Fibroblast of gingiva (primary cell): ENCODE measurements at places on chromosomes 4 and X.

GRCh38 chrX:57915680-57916079 lies 5.4 kb upstream of the ZXDA start:
- DNase-seq: no peak

DNA sequence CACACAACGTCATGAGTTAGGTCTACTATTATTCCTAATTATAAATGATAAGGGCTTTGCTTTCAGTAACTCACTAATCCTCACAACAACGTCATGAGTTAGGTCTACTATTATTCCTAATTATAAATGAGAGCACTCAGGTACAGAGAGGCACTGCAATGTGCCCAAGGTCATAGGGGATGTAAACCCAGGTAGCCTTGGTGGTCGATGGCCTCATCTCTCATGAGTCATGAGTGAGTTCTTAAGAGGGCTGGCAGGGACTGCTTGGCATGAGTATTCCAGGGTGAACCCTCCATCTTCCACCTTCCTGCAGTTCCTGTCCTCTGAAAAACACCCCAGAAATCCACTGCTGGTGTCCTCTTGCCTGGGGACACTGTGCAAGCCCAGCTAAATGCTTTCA lies 317.1 kb downstream of the STK32B start:
- DNase-seq: no peak

GRCh38 chr4:112664611-112665010 lies 27.7 kb downstream of the LARP7 start:
- DNase-seq: no peak

DNA sequence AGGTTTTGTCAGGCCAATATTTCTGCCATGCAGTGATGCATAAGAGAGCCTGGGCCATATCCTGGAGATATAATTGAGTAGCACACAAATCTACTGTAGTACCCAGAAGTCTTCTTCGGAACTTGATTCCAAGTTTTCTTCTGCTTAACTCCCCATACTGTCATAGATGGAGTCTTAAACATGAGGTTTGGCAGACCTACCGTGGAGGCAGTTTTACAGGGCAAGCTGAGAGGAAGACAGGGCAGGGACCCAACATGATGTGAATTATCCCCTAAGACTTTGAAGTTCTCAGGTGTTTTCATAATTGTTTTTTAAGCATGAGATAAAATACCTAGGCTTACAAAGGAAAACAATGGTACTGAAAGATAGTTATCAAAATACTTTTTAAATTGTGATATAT lies 18.2 kb downstream of the NHSL2 start:
- no peak for DNase-seq

DNA sequence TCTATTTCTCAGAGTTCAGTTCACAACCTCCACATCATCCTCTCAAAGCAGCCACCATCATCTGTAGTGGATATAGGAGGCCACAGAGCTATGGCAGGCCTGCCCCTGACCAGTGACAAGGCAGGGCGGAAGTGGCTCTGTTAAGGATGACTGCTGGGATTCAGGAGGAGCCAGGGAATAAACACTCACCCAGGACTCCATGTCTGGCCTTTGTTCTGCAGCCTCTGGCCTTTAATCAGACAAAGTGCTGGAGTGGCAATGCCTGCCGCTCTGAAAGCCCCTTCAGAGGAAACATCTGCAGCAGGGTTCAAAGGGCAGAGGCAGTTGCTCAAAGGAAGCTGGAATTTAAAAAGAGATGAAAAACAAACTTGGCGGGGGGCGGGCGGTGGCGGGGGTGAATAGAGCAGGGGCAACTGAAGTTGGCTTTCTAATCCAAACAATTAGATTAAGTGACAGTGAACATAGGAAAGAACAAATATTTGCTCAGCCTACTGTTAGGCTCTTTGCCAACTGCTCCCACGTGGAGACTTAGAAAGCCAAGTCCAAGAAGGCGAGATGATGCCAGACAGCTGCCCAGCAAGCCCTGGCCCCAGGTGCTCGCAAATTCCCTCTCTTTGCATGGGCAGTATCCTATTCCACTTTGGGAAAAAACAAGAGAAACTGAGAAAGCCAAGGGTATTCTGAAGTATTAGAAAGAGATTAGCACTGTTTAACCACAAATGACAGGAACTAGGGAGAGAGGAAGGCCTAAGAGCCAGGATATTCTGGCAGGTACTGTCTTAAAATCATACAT lies 5.5 kb downstream of the MPP1 start:
- peak; percentile 2 for DNase-seq

DNA sequence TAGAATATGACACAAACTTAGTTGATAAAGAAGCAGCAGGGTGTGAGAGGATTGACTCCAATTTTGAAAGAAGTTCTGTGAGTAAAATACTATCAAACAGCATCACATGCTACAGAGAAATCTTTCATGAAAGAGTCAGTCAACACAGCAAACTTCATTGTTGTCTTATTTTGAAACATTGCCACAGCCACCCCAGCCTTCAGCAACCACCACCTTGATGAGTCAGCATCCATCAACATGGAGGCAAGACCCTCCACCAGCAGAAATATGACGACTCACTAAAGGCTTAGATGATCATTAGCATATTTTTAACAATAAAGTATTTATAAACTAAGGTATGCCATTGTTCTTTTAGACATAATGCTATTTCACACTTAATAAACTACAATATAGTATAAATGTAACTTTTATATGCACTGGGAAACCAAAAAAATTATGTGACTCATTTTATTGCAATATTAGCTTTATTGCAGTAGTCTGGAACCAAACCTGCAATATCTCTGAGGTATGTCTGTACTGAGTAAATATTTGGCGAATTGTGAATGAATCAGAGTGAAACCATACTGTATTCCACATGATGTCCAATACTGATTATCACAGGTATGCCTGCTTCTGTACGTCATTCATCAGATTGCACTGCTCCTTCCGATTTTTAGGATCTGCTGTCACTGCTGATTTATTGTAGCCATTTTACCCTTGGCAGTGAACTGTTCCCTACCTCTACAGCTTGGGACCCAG lies 11.6 kb downstream of the FRMPD4 start:
- DNase-seq: no peak

DNA sequence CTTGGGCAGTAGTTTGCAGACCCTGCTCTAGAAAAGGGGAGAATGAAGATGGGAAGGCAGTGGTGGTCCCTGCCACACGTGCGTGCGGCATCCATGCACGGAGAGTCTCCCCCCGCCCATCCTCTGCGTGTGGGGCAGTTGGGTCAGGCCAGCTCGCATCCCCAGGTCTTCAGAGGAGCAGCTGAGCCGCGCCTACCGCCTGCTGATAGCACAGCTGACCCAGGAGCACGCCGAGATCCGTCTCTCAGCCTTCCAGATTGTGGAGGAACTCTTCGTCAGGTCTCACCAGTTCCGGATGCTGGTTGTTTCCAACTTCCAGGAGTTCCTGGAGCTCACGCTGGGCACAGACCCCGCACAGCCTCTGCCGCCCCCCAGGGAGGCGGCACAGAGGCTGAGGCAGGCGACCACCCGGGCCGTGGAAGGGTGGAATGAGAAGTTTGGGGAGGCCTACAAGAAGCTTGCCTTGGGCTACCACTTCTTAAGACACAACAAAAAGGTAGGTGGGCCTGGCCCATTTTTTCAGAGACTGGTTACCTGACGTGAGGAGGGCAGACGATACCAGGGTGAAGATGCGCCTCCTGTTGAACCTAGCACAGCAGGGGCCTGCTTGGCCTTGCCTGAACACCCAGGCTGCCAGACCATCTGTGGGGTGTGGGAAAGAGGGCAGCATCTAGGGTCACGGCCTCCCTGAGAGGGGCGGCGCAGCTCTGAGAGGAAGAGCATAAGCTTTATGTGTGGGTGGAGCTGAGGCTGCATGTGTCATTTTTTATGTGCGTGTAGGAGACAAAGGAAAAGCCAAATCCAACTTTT lies 2.6 kb downstream of the UVSSA start:
- no peak for DNase-seq

DNA sequence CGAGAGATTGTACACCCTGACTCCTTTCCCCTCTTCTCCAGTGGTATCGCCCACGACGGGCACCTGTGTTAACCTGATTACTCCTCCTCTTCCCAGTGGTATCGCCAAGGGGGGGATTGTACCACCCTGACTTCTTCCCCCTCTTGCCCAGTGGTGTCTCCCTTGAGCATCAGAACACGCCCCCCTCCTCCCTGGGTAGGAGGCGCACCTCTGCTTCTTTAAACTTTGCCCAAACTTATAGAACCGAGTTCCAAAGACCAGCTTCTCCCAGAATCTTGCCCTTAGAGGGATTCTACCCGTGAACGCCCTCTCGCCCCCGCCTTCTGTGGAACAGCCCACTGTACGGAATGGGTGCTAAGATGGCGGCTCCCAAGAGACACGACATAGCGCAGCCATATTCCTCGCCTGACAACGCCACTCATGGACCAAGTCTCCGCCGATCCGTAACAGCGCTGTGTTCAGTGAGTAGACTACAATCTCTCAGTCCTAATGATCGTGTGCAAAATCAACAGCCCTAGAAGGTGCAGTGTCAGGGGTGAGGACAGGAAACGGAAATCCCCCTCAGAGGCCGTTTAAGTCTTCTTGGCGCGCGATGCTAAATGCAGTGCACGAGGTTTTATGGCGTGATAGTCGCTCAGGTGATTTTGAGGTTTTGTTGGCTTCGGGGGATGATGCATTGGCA lies 4.2 kb upstream of the ZNF157 start:
- peak; percentile 52 for DNase-seq

DNA sequence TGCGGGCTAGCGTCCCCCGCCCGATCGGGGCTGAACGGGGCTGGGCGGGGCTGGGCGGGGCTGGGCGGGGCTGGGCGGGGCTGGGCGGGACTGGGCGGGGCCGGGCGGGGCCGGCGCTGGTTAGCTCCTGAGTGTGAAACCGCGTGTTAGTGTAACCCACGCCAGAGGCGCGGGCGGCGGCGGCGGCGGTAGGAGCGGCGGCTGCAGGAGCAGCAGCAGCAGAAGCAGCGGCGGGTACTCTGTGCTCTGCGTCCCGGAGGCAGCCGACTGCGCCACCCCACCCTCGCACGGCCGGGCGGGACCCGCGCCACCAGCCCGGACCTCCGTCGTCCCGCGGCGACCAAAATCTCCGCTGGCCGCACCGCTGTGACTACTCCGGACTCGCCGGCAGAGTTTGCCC lies 128.1 kb downstream of the LAS1L start:
- DNase-seq: no peak

GRCh38 chr4:122152711-122153226 lies 638 bp downstream of the BLTP1 start:
- DNase-seq: no peak

DNA sequence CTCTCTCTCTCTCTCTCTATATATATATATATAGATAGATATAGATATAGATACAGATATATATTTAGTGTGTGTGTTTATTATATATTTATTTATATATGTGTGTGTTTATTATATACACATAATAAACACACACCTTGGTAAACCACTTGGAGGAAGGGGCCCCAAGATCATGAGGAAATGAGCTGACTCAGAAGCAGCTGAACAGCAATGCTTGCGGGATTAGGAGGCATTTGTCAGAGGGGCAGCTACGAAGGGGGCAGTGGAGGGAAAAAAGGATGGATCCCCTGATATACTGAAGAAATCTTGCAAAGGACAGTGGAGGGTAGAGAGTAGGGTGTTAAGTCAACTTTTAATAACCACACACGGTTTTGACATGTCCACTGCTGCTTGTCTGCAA lies 120.0 kb upstream of the SORBS2 start:
- DNase-seq: no peak

GRCh38 chrX:27917713-27918500 lies 63.3 kb downstream of the DCAF8L1 start:
- DNase-seq: no peak

- no peak for DNase-seq
Measured at GRCh38 chrX:154729439-154729838, 21.4 kb downstream of the GAB3 start.

DNA sequence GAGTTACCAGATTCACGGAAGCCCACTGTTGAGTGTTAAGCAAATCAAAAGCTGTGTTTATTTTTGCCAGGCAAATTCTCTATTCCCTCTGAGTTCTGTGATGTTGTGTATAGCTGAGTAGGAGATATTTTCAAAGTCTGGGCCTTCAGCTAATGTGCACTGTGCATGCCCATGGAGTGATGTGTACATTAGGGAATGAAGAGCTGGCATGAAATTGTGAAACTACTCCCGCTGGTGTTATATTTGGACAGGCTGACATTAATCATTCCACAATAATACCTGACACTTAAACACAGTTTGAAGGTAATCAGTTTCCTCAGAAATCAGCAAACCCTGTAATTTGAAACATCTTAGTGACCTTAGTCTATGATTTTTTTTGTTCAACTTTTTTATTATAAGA lies 88.1 kb upstream of the MBNL3 start:
- DNase-seq: no peak
